ENCODE measurements at places on chromosomes 16 and 17.

DNA sequence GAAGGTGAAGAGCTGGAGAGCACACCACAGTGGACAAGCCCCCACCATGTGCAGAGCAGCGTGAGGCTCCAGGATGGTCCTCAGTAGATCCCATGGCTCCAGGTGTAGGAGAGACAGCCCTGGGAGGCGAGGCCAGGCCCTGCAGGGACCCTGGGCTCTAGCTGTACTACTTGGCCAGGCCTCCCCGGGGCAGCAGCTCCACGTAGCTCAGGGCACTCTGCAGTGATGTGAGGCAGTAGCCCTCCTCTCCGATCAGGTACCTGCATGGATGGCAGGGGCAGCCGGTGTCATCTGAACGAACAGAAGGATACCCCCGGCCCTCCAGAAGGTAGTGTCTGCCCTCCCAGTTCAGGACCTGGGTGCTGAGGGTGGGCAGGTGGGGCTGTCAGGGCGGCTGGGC, 6.2 kb upstream of the SPATA2L start:
- no peak for DNase-seq

DNA sequence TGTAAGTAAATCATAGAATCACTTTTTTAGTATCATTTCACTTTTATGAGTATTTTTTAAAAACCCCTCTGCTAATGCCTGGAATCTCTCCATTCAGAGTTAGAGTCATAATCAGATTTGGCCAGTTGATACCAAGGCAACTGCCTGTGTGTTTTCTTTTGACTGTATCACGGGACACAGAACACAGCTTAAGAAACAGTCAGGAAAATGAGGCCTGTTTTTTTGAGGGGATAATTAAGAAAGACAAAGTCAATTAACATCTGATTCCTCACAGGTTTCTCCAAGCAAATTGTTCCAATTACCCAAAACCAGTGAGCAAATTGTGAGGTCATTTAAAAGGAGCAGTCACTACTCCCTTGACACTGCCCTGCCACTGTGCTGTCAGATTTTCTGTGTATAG, 944.5 kb upstream of the SOX9 start:
- no peak for DNase-seq

DNA sequence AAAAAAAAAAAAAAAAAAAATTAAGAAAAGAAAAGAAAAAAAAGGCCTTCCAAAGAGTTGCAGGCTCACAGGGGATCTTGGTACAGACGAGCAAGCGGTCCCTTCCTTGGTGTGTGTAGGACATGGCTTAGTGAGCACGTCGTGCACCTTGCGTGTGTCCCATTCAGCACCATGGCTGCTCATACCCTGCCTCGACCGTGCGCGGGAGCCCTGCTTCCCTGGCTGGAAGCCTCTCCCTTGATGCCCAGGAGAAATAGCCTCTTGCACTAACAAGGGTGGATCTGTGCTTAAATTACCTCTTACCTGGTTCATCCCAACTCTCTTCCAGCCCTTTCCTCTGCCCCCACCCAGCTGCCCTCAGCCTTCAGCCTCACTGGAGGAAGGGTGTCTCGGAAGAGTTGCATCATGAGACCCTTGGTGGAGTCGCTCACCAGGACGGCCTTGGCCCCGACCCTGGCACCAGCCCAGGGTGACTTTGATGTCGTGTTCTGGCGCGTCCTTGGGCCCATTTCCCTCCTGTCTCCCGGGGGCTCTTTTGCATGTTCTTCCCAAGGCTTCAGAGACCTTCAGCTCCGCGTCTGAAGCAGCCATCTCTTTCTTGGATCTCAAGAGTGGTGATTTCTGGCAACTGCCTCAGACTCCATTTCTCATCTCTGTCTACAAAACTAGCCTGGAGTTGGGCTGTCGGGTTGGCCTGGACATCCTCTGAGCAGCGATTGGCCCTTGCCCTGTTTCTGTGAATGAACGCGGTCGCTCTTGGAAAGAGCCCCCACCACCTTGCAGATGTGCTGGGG, 127.2 kb downstream of the CMIP start:
- no peak for DNase-seq

- DNase-seq: no peak
These were observed 17.6 kb downstream of the OMG start for GRCh38 chr17:31279401-31279800.

- DNase-seq: peak; percentile 31
These were observed 1.6 kb downstream of the RIPOR1 start for GRCh38 chr16:67530013-67530939.

DNA sequence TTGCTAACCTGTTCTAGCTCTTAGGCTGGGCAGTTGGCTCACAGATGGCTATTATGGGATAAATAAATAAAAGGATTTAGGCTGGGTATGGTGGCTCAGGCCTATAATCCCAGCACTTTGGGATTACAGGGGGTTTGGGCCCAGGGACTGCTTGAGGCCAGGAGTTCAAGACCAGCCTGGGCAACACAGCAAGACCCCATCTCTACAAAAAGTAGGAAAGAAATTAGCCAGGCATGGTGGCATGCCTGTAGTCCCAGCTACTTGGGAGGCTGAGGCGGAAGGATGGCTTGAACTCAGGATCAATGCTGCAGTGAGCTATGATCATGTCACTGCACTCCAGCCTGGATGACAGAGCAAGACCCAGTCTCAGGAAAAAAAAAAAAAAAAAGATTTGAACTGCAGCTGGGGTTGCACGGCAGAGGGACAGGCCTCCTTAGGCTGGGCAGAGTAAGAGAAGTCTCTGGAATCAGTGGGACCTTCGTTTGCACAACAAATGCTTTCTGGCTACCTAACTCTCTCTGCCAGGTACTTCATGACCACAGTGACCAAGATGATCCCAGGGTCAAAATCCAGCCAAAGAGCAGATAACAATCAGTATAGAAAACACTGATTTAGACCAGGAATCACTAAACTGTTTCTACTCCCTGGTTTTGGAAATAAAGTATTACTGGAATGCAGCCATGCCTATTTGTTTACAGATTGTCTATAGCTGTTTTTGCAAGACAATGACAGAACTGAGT, 6.8 kb downstream of the RUSF1 start:
- no peak for DNase-seq

DNA sequence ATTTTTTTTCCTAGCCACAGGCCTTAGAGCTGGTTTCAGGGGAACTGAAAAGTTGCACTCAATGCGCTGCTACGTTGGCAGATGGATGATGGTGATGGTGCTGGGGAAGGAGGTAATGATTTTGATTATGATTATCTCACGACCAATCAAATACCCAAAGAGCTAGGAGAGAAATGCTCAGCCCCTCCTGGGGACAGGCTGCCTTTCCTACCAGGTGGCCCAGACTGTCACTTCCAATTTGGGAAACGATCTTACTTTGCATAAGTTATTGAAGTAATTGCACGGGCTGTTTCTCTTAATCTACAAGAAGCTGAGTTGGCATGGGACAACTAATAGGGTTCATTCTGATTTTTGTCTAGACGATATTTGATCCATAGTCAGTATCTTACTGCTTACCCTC, 379.7 kb upstream of the EEF2KMT start:
- DNase-seq: no peak

DNA sequence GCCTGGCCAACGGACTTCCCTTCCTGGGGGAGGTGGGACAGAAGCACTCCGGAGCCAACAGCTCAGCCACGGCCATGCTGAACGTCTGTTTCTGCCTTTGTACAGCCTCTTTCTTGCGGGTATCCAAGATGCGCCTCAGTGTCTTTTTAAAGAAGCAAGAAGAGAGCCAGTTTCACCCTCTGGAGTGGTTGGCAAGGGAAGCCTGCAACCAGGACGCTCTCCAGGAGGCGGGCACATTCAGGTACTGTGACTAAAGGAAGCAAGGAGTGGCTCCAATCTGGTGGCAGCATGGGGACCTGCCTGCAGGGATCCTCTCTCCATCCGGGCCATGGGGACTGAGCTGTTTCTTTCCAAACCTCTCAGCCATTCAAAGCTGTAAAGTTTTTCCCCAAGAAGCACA, 60.6 kb upstream of the ENDOV start:
- no peak for DNase-seq

GRCh38 chr17:75319904-75320691, 30.9 kb upstream of the SLC25A19 start:
- DNase-seq: no peak

DNA sequence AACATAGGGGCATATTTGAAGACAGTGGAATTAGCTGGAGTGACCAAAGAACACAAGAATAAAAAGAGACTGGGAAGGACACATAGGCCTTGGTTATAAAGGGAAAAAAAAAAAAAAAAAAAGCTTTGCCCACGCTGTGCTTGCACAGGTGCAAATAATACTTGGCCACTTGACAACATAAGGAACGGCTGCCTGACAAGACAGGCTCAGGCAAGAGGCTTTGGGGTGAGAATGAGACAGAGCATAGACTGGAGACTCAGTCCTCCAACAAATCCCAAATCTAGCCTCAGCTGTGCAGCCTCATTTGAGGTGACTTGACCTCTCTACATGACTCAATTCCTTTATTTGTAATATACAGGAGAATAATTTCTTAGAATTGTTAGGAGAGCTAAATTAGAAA, 332.8 kb upstream of the DYNLRB2 start:
- DNase-seq: no peak

GRCh38 chr17:83067071-83067717, 12.2 kb upstream of the METRNL start:
- no peak for DNase-seq

GRCh38 chr17:7435676-7436555, 681 bp downstream of the TMEM102 start:
- DNase-seq: no peak

DNA sequence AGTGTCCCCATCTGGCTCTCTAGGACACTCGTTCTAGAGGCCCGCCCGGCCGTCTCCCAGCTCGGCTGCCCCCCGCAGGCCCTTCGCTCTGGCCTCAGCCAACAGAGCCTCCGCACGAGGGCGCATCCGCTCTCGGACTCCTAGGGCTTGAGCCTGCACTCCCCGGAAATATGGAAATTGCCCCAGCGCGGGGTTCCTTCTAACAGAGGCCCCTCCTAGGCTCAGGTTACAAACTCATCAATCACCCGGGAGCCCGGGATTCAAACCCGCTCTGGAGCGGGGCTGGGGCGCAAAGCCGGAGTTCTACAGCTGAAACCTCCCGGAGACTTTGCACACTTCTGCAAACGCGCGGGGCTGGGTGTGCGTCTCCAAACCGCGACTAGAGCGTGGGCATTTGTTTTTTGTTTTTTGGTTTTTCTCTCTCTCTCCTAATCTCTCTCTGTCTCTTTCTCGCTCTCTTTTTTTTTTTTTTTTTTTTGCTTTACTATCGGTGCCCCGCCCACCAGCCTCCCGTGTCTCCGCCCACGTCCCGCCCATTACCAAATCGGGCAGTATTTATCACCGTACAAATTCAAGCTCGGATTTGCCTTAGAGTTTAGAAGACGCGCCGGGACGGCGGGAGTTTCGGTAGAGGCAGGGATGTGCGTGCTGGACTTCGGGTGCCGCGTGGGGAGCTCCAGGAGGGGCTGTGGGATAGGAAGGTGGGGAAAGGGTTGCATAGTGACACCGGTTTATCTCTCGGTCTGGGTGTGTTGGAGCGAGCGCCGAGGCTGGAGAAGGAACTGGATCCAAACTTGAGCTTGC, 2.4 kb upstream of the FOXL1 start:
- DNase-seq: peak; percentile 5

GRCh38 chr16:55899857-55900256, 24.7 kb upstream of the CES5A start:
- DNase-seq: no peak

DNA sequence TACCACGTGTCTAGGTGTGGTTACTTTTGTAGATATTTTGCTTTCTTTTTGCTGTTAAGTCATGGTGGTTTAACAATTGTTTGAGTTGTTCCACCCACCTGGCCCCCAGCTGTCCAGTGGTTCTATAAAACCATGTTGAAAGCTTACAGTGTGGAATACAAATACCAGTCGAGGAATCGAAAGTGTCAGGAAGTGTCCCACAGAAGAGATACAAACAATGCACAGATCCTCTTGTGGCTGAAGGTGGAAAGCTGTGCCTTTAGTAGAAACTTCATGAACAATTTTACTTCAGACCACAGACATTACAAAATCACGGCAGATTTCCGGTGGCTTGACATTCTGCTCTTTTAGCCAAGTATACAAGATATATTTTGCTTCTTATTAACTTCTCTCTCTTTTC, 782.4 kb upstream of the SOX9 start:
- DNase-seq: no peak

DNA sequence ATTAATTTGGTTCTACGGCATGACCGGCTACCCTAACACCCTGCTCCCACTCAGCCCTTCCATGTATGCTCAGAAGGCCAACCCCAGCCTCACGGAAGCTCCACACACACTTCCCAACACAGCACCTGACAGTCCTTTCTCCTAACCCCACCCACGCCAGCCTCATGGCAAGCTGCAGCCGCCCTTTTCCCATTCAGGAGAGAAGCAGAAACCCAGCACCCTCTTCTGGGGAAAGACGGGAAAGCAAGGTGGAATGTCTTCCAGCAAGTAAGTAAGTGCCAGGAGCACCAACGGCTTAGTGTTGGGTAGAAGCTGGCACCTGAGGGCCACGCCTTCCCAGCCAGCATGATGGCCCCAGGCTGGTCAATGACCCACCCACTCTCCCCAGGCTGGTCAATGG, 32.1 kb downstream of the ABR start:
- DNase-seq: peak; percentile 63

- peak; percentile 68 for DNase-seq
These were observed 10.0 kb downstream of the SPATA32 start for GRCh38 chr17:45251931-45252330.

DNA sequence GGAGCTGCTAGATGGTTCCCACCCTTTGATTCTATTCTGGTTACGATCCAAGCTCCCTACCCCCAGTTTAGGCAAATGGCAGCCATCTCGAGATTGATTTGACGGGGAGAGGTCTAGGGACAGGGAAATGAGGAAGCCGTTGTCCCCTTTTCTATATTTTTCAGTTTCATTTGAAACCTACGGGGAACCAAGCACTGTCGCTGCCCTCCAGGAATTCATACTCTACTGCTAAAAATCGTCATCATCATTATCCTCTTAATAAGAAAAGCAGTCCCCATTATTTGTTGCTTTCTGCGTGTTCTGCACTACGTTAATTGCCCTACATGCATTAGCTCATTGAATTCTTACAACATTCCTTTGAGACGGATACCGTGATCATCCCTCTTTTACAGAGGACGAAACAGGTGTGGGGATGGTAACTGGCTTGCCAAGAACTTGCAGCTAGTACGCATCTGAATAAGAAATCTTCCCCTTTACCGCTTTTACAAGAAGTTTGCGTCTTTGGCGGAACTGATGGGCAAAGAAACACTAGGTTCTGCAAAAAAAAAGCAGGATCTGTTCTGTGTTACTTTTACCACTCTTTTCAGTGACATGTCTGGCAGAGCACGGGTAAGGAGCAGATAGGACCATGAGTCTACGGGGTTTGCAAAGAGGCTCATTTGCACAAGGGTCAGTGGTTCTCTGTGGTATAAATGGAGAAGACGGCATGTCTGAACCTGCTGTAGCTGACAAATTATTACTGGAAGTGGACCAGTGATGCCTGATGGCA, 1.1 kb downstream of the CCP110 start:
- DNase-seq: peak; percentile 28

DNA sequence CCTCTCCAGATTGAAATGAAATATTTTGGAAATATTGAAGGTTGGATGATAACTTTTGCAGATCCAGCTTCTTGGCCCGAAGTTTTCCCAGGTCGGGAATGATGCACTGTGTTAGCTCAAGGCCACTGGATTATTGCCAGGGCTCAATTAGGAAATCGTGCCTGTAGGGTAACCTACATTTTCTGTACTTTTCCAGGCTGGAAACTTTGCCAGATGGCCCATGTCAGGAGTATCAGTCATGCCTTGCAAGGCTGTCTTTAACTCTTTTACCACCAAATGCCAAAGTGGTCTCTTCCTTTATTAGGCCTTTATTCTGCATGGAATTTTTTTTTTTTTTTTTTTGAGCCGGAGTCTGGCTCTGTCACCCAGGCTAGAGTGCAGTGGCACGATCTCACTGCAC, 8.9 kb upstream of the SEC14L1 start:
- peak; percentile 31 for DNase-seq

- no peak for DNase-seq
These were observed 90.1 kb upstream of the KCNJ18 start for GRCh38 chr17:21602176-21602575.

- no peak for DNase-seq
These were observed 264.0 kb downstream of the XYLT1 start for GRCh38 chr16:17206712-17207111.
